ENCODE measurements at places on chromosomes 6 and 20.

DNA sequence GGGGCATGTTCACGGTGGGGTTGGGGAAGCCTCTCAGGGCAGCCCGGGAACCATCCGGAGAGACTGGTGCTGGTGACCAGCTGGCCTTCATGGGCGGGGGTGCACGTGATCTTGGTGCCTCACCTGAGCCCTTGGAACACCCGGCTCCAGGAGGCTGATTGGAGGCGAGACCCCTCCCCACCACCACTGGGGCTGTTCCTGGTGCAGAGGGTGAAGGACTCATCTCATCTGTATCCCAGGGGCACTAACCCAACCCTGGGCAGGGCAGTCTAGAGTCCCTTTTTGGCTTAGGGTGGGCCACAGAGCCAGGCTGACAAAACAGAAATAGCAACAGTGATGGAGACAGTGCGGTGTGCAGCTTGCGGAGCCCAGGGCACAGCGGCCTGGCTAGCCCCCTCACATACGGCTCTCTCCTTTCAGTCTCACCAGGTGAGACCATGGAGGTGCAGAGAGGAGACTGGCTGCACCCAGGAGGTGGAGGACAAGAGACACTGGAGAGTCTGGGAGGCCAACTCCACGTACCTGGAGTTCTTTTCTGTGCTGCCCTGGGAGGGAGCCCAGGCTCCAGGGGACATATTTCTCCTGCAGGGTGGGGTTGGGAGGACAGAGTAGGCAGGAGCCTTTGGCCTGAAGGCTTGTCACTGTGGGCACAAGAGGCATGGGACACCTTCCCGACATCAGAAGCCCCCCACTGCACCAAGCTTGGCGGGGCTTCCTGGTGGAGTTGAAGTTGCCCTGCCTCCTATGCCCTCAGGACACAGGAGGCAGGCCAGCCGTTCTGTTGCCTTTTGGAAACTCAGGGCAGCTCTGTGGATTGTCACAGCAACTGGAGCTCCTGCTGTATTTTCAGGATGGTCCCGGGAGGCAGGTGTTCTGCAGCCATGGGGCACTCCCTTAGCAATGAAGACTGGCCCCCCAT lies 106.0 kb downstream of the SYCP2 start:
- no peak for DNase-seq

- no peak for DNase-seq
Measured at GRCh38 chr6:89269981-89270380, 45.1 kb downstream of the GABRR2 start.

GRCh38 chr6:126027601-126028000 lies 41.3 kb downstream of the TRMT11 start:
- DNase-seq: no peak

DNA sequence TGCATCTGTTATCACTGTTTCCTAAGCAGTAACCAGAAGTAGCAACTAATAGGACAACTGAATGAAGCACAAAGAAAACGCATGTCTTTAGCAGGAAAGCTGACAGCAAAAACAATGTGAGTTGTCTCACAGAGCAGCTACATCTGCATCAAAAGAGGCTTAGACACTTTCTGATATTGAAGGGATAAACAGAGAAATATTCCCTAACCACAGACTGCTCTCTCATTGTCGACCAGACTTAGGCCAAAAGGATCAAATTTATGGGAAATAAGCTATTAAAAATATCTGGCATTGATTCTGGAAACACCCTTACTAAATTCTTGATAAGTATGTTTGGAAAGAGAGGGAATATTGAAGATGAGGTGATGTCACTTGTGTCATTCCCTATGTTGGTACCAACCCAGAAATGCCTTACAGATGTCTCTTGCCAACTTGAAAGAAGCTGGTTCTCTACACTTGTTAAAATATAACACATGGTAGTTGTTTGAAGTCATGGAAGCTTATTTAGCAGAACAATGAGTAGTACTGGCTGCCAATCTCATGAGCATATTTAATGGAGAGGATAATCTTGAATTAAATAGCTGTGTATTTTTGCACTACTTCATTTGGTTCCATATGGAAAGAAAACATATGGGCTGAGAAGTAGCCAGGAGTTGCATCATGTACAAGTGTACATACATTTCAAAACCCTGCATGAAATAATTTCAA lies 929.3 kb upstream of the MAN1A1 start:
- no peak for DNase-seq

GRCh38 chr6:39204646-39205244 lies 24.5 kb downstream of the KCNK5 start:
- no peak for DNase-seq

DNA sequence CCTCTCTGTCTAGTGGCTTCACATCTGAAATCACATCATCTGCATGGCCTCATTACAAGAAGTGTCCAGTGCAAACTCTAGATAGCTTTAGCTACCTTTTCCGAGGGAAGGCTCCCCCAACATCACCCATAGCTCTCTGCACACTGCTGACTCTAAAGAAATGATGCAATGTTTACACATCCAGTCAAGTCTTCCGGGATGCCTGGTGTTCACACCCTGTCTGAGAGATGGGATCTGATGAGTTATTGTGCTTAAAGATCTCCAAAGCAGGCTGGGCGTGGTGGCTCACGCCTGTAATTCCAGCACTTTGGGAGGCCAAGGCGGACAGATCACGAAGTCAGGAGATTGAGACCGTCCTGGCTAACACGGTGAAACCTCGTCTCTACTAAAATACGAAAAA lies 404.6 kb upstream of the IRAK1BP1 start:
- no peak for DNase-seq

DNA sequence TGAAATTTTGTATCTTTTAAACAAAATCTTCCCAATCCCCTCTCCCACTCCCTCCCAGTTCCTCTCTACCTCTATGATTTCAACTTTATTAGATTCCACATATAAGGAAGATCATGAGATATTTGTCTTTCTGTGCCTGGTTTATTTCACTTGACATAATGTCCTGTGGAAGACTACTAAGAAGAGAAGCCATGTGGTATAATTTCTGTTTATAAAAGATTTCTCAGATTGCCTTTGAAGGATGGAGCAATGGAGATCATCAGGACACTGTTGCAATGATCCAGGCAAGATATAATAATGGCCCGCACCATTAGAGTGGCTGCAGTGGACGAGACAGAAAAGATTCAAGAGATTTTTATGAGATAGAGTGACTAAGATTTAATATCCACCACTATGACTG lies 13.1 kb downstream of the NRSN1 start:
- DNase-seq: no peak
